Upper lobe of right lung (tissue), 1 donor: ENCODE measurements at places on chromosomes 6 and 20. TPM values are rescaled to one million over a fixed set of nuclear protein-coding genes. Genes with fewer than 3 reads are reported as not detected.
A peak's percentile ranks its signal among the peaks of the same experiment; 100 is the strongest.

DNA sequence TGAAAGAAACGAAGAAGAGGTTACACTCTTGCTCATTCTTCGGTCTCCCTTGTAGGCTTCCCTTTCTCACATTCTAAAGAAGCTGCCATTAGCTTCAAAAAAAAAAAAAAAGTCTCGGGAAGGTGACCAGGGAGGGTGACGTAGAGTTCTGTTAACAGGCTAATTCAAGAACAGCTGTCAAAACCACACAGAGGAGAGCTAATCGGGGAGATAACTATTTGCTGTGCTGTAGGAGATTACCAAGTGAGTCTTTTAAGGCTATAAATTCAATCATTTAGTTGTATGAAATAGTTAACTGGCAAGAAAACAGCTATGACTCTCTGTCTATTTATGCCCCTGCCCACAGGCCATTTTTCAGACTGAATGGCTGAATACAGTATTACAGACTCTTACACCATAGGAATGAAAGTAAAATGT lies 256.8 kb downstream of the SYNE1 start:
- peak overlapping the region; percentile 92 for H3K27ac ChIP-seq
- no peak for DNase-seq
- H3K36me3 ChIP-seq, result peaks cover 8% of the 10 kb centered on the region
- H3K4me1 ChIP-seq, result no peaks in the 10 kb centered on the region
- peak overlapping the region; percentile 60 for H3K4me3 ChIP-seq
- H3K27me3 ChIP-seq, result no peaks in the 10 kb centered on the region

Gene LY6G5C
- 3.4 TPM for total RNA-seq

- no peak for DNase-seq
- H3K27ac ChIP-seq, result no peak overlapping the region
- H3K36me3 ChIP-seq, result no peaks in the 10 kb centered on the region
- no peaks in the 10 kb centered on the region for H3K4me1 ChIP-seq
- H3K27me3 ChIP-seq, result no peaks in the 10 kb centered on the region
Measured at GRCh38 chr6:53048431-53049195, 16.6 kb upstream of the FBXO9 start.

GRCh38 chr20:63154395-63154794 lies 61.5 kb downstream of the YTHDF1 start:
- peaks cover 59% of the 10 kb centered on the region for H3K27me3 ChIP-seq
- no peaks in the 10 kb centered on the region for H3K36me3 ChIP-seq
- H3K4me1 ChIP-seq, result no peaks in the 10 kb centered on the region

DNA sequence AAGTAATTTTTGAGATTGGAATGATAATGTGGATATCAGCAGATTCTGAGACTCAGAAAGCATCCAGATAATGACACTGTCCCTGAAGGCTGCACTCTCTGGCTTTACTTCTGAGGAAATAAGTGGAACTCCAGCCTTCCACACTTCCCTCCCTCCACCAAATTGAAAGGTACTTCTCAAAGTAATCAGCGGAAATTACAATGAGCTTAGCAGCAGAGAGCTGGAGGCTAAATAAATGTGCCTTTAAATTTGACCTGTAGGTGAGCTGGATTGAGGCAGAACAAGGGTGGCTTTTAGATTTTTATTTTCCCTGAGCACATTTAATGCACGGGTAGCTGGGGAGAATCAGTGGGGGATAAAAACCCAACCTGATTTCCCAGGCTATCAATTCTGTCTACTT lies 39.3 kb upstream of the RNF144B start:
- no peaks in the 10 kb centered on the region for H3K27me3 ChIP-seq
- H3K27ac ChIP-seq, result no peak overlapping the region
- H3K4me3 ChIP-seq, result no peak overlapping the region
- H3K36me3 ChIP-seq, result no peaks in the 10 kb centered on the region
- DNase-seq, result no peak
- H3K4me1 ChIP-seq, result peaks cover 13% of the 10 kb centered on the region

GRCh38 chr6:106823058-106823457 lies 151.5 kb downstream of the CD24 start:
- DNase-seq, result no peak
- no peaks in the 10 kb centered on the region for H3K36me3 ChIP-seq
- H3K27me3 ChIP-seq, result no peaks in the 10 kb centered on the region
- no peaks in the 10 kb centered on the region for H3K4me1 ChIP-seq

GRCh38 chr6:87767478-87767877 lies 65.4 kb upstream of the AKIRIN2 start:
- no peak for DNase-seq
- no peak overlapping the region for H3K27ac ChIP-seq
- H3K36me3 ChIP-seq, result no peaks in the 10 kb centered on the region

Gene GSTA3
- not detected for total RNA-seq

- DNase-seq, result no peak
- H3K27ac ChIP-seq, result no peak overlapping the region
- H3K4me3 ChIP-seq, result no peak overlapping the region
- H3K36me3 ChIP-seq, result no peaks in the 10 kb centered on the region
Measured at GRCh38 chr20:10006447-10007090, 28.2 kb upstream of the ANKEF1 start.

Gene C4A
- 200 TPM for total RNA-seq

GRCh38 chr20:6122111-6122872 lies 538 bp downstream of the FERMT1 start:
- peaks cover 6% of the 10 kb centered on the region for H3K27me3 ChIP-seq
- no peak for DNase-seq
- peaks cover 11% of the 10 kb centered on the region for H3K4me1 ChIP-seq
- H3K36me3 ChIP-seq, result no peaks in the 10 kb centered on the region
